ENCODE measurements at places on chromosomes 12 and 14.

GRCh38 chr12:74671421-74671820 lies 133.8 kb downstream of the ATXN7L3B start:
- DNase-seq, result no peak

DNA sequence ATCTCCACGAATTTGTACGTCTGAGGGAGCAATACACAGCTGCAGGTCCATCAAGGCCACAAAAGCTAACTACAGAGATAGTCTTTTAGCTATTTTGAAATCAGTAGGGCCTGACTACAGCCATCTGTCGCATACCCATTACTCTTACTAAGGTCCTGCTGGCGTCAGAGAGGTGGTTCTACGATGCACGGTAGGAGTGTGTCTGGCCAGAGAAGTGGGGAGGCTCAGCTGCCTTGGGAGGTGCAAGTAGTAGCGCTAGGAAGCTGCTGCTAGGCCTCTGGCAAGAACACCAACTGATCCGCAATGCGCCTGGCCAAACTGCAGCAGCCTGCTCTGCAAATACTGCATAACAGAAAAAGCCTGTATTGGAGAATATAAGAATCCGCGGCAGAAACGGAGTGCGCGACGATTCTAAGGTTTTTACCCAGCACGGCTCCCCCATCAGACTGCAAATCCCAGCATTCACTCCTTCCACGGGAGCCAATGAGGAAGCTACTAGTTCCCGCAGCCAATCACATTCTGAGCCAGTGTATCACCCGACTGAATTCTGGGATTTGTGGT lies 743 bp upstream of the CAND1 start:
- DNase-seq, result peak; percentile 98

DNA sequence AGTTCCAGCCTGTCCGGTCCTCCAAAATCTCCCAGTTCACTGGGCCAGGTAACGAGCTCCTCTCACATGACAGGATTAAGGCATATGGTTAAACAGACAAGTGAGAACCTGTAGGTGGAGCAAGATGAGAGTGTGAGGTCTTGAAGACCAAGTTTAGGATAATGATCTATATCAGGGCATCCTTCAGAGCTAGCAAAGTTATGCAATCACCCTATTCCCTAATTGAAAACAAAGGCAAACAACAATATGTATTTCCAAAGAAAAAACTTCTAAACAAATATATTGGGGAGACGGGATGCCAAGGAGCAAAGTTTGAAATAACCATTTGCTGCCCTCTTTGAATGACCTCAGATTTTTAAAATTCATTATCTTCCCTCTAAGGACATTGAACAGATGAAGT lies 571.2 kb downstream of the BCL11B start:
- DNase-seq, result no peak

GRCh38 chr12:102669056-102669455 lies 188.7 kb upstream of the IGF1 start:
- DNase-seq, result no peak

- no peak for DNase-seq
These were observed 916.5 kb downstream of the TMEM121 start for GRCh38 chr14:106442857-106443256.

All from posterior cingulate gyrus (tissue), 11 donors.